ENCODE measurements at places on chromosomes 3 and 15. TPM values are rescaled to one million over a fixed set of nuclear protein-coding genes. Genes with fewer than 3 reads are reported as not detected.

GRCh38 chr3:107236655-107237337 is 140.4 kb upstream of the CCDC54 start:
- DNase-seq, result no peak

TNFAIP8L3 gene
- 6.5 TPM for total RNA-seq

DNA sequence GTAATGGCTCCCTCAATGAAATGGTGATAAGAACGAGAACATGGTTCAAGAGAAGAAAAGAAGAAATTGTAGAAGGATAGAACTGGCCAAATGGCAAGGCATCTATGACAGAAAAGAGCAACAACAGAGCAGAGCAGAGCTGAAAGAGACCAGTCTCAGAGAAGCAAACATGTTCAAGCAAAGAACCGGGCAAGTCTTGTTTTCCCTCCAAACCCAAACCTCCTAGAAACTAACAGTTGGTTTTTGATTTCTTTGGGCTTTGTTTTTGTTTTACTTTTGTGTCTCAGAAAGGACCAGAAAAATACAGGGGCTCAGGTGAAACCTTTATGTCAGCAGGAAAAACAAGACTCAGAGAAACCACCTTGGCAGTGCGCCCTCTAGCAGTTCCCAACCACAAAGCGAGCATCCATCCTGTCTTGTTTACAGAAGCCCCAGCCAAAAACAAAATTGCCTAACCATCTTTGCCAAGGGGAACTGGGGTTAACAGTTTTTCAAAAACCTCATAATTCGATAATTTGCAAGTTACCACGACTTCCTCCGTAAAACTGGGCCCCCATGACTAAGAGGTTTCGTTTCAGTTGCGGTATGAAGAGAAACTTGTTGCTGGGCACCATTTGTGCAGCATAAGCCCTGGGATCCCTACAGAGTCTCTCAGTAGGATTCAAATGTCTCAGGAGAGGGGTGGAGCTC is 159.2 kb upstream of the SLC24A5 start:
- DNase-seq, result no peak

ARNT2 gene
- total RNA-seq, result 3.3 TPM

DNA sequence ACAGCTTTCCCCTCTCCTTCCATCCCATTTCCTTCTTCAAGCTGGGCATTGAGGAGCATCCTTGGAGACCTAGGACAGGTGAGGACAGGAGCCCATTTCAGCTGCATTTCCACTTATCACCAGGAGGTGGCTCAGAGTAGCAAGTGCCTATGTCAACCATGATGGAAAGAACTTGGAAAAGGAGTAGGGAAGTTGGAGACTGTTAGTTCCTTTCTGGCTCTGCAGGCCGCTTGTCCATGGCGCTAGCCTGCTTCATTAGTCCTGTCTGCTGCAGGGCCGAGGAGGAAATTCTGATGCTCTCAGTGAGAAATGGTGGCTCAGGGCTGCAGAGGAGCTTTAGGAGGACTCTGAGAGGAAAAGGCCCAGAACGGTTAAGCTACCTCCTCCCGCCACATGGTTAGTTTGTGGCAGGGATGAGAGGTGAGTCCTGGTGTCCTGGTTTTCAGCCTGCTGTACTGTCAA is 7.0 kb upstream of the CD276 start:
- peak; percentile 65 for DNase-seq

All from Right ventricle myocardium superior (tissue), 1 donor.